ENCODE measurements at places on chromosomes 6 and 20. TPM values are rescaled to one million over a fixed set of nuclear protein-coding genes. Genes with fewer than 3 reads are reported as not detected.

Gene GPR6
- not detected for total RNA-seq

Gene VARS1
- 56.4 TPM for total RNA-seq

Gene UNC5CL
- 2.3 TPM for total RNA-seq

Gene SLC26A8
- not detected for total RNA-seq

Gene FOXQ1
- total RNA-seq, result not detected

Gene VGLL2
- 24.4 TPM for total RNA-seq

Gene CLVS2
- not detected for total RNA-seq

Gene SLC35B2
- total RNA-seq, result 55.6 TPM

Gene ROS1
- total RNA-seq, result 5.5 TPM

Gene SIGLEC1
- 1.3 TPM for total RNA-seq

Gene SLC2A10
- 25.9 TPM for total RNA-seq

Gene TMEM239
- total RNA-seq, result not detected

Gene PNPLA1
- not detected for total RNA-seq

Gene PRND
- total RNA-seq, result not detected

Gene ABHD12
- 40.4 TPM for total RNA-seq

Gene BPIFB2
- total RNA-seq, result not detected

Gene FKBP1C
- total RNA-seq, result 0.52 TPM

Gene HCRTR2
- not detected for total RNA-seq

Gene NT5E
- 29.4 TPM for total RNA-seq

Gene PCK1
- total RNA-seq, result not detected

Gene TTK
- 0.40 TPM for total RNA-seq

Gene IMPG1
- not detected for total RNA-seq

Gene SLC35D3
- total RNA-seq, result not detected

Gene EPHA7
- total RNA-seq, result 8.7 TPM

Gene SMOC2
- not detected for total RNA-seq

Gene SYCP2
- total RNA-seq, result 0.78 TPM

Gene FOXS1
- total RNA-seq, result 0.99 TPM

Gene GJA1
- total RNA-seq, result 3.3 TPM

Gene KCNS1
- total RNA-seq, result not detected

Gene TTPAL
- 7.2 TPM for total RNA-seq

Gene IRF4
- not detected for total RNA-seq

Gene ETV7
- not detected for total RNA-seq

Gene PXDC1
- 42.2 TPM for total RNA-seq

Gene PSMB1
- total RNA-seq, result 262 TPM

Gene OLIG3
- total RNA-seq, result not detected

Gene COL21A1
- 3.3 TPM for total RNA-seq

Gene LPA
- total RNA-seq, result not detected

Gene LY6G6C
- not detected for total RNA-seq

Gene TCP11
- not detected for total RNA-seq

Gene SLC22A23
- 4.0 TPM for total RNA-seq

Gene SAPCD1
- total RNA-seq, result not detected

Gene UST
- 8.0 TPM for total RNA-seq

Gene CALHM5
- total RNA-seq, result 5.4 TPM

Gene TDRD6
- total RNA-seq, result not detected

Gene ECT2L
- not detected for total RNA-seq

Gene PTGIS
- total RNA-seq, result 1.2 TPM

Gene HNF4A
- not detected for total RNA-seq

Gene SLC17A4
- total RNA-seq, result not detected

Gene CAGE1
- not detected for total RNA-seq

Gene CRYBG1
- 2.2 TPM for total RNA-seq

Gene ELMO2
- 67.1 TPM for total RNA-seq

Gene DXO
- 28.7 TPM for total RNA-seq

Gene HLA-DMA
- total RNA-seq, result 2.1 TPM

Gene NKX2-2
- not detected for total RNA-seq
